NCI-H524 (cell line): ENCODE measurements at places on chromosomes 5 and 9.

GRCh38 chr9:115462623-115463022 lies 344.7 kb upstream of the TNC start:
- no peak for DNase-seq

DNA sequence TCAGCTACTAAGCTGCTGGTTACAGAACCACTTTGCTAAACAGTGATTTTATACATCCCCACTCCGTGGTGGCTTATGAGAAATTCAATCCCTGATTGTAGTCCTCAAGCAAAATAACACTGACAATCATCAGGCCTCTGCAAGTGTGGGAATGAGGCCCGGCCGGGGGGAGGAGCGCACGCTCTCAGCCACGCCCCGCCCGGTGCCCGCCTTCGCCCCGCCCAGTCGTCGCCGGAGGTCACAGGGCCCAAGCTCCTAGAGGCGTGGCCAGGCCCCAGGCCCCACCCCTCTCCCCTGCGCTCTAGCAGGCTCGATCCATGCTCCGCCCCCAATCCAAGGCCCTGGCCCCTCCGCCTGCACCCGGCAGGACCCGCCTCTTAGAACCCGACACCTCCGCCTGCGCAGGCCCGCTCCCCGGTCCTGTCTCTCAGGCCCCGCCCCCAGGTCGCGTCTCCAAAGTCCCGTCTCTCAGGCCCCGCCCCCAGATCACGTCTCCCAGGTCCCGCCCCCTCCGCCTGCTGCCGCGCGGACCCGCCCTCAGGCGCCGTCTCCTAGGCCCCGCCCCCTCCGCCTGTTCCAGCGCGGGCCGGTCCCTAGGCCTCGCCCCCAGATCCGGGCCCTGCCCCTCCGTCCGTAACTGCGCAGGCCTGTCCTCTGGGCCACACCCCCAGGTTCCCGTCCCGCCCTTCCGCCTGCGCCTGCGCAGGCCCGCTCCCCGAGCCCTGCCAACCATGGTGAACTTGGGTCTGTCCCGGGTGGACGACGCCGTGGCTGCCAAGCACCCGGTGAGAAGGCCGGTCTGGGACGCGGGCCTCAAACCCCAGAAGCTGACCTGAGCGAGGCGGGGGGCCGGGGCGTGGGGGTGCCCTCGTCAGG lies at the start of gene TMEM141:
Gene TMEM141 (plus strand): TSS at position 705 of the 876 bp plus-strand sequence. CDS start 27 bp downstream, at position 732.
- peak; percentile 99 for DNase-seq

DNA sequence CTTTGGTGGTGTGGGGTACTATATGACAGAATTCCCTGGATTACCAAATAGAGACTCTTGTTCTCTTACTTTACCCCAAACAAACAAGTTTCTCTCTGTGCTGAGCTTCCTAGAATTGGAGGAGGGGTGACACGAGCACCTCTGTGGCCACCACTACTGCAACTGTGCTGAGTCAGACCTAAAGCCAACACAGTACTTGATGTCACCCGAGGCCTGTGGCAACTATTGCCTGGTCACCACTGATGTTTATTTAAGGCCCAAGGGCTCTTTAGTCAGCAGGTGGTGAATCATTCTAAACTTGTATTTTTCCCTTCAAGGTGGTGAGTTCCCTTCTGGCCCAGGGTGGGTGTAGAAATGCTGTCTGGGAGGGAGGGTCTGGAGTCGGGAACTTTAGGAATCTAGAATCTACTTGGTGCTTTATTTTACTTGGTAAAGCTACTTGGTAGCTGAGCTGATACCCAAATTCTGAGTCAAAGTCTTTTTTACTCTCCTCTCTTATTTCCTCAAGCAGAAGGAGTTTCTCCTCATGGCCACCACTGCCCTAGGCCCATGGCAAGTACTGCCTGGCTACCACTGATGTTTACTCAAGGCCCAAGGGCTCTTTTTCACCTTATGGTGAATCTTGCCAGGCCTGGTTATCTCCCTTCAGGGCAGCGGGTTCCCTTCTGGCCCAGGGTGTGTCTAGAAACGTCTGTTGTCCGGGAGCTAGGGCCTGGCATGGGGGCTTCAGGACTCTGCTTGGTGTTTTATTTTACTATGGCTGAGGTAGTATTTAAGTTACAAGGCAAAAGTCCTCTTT lies 9.8 kb downstream of the LURAP1L start:
- DNase-seq = no peak

- DNase-seq = peak; percentile 29
Measured at GRCh38 chr9:31916591-31917241, 467.7 kb upstream of the ACO1 start.

DNA sequence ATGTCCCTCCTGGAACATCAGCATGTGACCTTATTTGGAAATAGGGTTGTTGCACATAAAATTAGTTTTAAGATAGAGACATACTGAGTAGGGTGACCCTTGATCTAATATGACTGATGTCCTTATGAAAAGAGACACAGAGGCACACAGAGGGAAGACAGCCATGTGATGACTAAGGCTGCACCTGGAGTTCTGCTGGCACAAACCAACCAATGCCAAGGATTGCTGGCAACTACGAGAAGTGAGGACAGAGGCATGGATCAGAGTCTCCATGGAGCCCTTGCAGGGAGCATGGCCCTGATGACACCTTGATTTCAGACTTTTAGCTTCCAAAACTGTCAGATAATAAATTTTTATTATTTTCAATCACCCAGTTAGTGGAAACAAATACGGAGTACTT lies 101.9 kb downstream of the FBXL7 start:
- DNase-seq = peak; percentile 34
